MV-4-11 (cell line): ENCODE measurements at places on chromosomes 13 and 19.

DNA sequence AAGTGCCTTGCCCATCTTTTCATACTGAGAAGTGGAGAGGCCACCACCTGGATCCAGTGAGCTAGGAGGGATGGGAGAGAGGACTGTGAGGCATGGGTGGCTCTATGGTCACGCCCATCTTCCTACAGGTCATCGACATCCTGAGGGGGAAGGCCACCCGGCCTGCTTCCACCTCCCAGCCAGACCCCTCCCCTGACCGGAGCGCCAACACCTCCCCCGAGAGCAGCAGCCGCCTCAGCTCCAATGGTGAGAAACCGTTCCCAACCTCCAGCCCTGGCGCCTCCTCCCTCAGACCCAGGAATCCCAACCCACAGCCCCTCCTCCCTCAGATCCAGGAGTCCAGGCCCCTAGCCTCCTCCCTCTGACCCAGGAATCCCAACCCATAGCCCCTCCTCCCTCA is 10.1 kb downstream of the BCL3 start:
- no peak for DNase-seq

- DNase-seq = no peak
Observed at GRCh38 chr19:16524991-16525734, 17.1 kb downstream of the CHERP start.

DNA sequence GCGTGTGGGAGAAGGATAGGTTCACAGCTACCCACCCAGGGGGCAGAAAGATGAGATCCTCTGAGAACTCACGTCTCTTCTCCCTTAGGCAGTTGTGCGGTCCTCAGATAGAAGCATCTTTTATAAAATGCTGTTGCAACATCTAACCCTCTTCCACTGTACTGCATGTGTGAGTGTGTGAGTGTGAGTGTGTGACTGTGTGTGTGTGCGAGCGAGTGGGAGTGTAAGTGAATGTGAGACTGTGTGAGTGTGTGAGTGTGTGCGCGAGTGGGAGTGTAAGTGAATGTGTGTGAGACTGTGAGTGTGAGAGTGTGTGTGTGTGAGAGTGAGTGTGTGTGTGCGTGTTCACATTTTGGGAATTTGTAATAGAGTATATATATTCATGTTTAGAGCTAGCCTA is 55.6 kb upstream of the F7 start:
- DNase-seq = no peak

DNA sequence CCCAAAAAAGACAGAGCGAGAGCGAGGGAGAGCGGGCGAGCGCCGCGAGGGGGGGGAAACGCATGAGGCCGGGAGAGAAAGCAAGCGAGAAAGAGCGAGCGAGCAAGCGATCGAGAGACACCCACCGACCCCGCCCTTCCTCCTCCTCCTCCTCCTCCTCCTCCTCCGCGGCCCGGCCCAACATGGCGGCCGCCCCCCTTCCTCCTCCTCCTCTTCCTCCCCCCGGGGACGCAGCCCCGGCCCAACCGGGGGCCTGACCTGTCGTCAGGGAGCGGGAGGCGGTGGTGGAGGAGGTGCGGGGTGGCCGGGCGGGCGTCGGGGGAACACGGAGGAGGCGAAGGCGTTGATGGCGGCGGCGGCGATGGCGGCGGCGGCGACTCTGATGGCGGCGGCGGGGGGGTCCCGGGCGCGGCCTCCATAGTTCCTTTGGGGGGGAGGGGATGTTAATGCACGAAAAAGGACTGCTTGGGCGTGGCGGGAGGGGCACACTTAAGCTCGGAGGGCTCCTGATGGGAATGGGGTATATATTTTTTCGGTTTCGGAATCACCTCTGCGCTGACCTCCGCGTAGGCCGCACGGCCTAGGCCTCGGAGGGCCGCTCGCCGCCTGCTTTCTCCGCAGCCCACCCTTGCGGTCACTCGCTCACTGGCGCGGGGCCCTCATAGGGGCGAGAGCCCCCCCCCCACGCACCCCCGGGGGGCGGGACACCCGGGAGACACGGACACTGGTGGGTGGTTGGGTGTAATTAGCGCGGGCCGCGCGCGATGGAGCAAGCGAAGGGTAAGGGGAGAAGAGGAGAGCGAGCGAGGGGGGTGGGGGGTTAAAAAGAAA is 1.2 kb downstream of the ZC3H4 start:
- peak; percentile 85 for DNase-seq

- peak; percentile 69 for DNase-seq
Observed at GRCh38 chr13:99307648-99308339, 595 bp upstream of the GPR183 start.

GRCh38 chr13:33524086-33524485 is 238.5 kb upstream of the STARD13 start:
- no peak for DNase-seq

DNA sequence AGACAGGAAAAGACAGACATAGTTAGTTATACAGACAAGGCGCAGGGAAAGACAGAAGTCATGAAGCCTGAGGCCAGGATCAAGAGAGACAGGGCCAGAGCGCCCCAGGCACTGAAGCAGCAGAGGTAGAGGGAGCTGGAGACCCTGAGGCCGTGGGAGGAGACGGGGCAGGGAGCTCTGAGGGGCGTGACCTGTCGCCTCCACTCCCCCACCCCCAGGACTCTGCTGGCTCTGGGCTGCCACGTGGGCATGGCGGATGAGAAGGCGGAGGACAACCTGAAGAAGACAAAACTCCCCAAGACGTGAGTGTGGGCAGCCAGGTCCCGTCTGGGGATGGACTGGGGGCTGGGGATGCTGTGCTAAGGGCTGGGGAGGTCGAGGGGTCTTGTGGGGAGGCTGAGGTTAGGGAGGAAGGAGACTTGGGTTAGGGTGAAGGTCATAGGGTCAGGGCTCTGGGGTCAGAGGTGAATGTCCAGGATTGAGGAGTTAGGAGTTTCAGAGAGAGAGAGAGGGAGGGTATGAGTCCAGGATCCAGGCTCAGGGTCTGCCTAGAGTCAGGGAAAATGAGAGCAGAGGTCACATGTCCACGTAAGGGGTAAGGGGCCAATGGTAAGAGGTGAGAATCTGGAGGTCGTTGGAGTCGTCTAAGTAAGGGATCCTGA is 31.1 kb downstream of the RYR1 start:
- DNase-seq = no peak

- DNase-seq = no peak
Observed at GRCh38 chr13:75904012-75904411, 267.9 kb downstream of the LMO7 start.

DNA sequence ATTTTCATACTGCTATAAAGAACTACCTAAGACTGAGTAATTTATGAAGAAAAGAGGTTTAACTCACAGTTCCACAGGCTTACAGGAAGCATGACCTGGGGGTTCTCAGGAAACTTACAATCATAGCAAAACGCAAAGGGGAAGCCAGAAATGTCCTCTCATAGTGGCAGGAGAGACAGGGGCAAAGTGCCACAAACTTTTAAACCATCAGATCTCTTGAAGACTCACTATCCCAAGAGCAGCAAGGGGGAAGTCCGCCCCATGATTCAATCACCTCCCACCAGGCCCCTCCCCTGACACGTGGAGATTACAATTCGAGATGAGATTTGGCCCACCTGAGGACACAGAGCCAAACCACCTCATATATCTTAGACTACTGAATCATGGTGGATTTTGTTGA is 198.7 kb downstream of the KCTD12 start:
- DNase-seq = peak; percentile 39

DNA sequence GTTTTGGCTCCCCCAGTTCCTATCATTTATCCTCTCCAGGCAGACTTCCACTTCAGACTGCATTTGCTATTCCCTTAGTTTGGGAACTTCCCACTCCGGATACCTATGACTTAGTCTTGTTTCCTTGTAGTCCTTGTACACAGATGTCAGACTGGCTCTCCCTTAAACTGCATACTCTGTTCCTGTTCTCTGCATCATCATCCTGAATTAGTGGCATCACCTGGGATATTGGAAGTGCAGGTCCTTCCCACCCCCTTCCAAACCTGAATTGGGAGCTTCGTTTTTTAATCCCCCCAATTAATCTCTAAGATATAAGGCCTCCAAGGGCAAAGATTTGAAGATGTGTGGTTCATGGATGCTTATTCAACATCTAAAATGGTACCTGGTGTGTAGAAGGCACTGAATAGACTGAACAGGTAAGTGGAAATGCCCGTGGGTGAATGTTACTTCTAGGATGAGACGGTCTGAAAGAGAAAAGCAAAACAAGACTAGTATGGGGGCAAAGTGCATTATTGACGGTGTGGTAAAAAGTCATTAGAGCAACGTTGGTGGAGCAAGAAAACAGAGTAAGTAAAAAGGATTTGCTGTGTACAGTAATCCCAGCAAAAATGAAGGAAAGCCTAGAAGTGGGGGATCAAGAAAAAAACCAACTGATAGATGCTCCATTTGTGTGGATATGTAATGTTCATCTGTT is 9.6 kb downstream of the MIR17HG start:
- DNase-seq = no peak

- no peak for DNase-seq
Observed at GRCh38 chr13:37289212-37289935, 183.9 kb upstream of the CSNK1A1L start.

GRCh38 chr13:88472316-88472715 is 801.1 kb downstream of the SLITRK5 start:
- no peak for DNase-seq

- no peak for DNase-seq
Observed at GRCh38 chr13:27496536-27497273, 46.3 kb upstream of the MTIF3 start.

DNA sequence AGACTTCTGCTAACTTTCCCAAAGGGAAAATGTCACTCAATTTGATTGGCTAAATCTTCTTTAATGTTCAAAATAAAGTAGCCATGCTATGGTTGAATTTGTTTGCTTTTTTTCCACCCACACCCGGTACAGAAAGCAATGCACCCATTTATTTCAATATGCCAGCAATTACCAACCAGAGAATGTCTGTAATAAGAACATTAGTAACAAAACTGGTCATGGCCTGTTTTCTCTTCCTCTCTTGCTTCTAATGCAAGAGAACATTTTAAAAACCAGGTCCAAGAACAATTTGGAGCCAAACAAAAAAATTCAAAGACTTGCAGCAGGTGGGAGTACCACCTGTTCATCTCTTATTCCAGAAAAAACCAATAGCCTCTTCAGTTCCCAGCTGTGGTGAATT is 1108.8 kb upstream of the PCDH20 start:
- DNase-seq = no peak

- DNase-seq = no peak
Observed at GRCh38 chr13:110258876-110259631, 47.9 kb downstream of the COL4A1 start.

DNA sequence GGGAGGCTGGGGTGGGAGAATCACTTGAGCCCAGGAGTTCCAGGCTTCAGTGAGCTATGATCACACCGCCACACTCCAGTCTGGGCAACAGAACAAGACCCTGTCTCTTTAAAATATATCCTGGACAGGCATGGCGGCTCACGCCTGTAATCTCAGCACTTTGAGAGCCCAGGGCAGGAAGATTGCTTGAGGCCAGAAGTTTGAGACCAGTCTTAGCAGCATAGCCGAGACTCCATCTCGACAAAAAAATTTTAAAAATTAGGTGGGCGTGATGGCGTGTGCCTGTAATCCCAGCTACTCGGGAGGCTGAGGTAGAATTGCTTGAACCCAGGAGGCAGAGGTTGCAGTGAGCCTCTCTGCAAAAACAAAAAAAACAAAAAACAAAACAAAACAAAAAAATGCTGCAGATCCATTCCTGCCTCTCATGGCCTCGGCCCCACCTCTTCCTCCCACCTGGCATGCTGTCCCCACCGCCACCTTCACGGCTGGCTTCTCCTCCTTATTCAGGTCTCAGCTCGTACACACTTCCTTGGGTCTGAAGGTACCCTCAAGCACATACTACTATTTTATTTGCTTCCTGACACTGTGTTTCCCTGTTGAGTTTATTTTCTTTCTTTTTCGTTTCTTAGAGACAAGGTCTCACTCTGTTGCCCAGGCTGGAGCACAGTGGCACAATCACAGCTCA is 5.3 kb downstream of the RFX1 start:
- no peak for DNase-seq

DNA sequence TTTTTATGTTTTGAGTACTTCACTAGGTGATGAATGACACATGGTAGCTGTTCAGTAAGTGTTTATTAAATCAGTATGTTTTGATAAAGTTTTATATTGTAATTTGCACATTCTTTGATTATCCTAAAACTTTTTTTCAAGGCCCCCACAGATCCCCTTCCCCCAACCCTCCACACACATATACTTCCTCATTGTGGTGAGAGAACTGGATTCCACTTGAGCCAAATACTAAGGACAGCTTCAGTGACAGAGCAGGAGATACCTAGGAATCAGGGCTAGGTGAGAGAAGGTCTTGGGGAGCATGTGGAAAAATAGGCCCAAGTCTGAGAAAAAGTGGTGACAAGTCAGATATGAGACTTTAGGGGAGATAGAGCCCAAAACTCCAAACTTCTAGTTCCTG is 174.6 kb downstream of the TDRD3 start:
- peak; percentile 9 for DNase-seq

- no peak for DNase-seq
Observed at GRCh38 chr19:33868788-33869412, 72.2 kb downstream of the KCTD15 start.

- no peak for DNase-seq
Observed at GRCh38 chr19:6313398-6313969, 19.9 kb downstream of the ACER1 start.

- DNase-seq = no peak
Observed at GRCh38 chr13:25657157-25657556, 285.4 kb downstream of the ATP8A2 start.

DNA sequence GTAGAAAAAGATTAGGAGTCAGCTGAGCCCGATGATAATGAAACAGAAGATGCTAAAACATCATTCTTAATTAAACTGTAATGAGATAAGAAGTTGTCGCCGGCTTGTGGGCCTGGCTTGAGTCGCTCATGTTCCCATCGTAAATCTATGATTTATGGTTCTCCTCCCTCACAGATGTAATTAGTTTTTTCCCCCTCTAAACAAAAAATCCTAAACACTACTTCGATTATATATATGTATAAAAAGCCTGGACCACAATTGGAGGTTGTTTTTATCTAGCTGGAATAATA is 151.3 kb downstream of the PTPRS start:
- DNase-seq = no peak

DNA sequence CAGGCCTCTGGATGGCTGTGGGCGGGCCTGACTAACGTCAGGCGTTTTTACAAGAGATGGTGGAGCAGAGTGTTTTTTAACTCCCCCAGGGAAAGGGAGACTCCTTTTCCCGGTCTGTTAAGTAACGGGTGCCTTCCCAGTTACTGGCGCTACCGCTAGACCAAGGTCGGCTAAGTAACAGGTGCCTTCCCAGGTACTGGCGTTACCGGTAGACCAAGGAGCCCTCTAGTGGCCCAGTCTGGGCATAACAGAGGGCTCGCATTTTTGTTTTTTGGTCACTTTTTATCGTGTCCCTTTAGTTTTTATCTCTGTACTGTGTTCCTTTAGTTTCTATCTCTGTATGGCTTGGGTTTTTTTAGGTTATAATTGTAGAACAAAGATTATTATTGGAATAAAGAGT is 10.0 kb downstream of the ZNF383 start:
- DNase-seq = no peak

DNA sequence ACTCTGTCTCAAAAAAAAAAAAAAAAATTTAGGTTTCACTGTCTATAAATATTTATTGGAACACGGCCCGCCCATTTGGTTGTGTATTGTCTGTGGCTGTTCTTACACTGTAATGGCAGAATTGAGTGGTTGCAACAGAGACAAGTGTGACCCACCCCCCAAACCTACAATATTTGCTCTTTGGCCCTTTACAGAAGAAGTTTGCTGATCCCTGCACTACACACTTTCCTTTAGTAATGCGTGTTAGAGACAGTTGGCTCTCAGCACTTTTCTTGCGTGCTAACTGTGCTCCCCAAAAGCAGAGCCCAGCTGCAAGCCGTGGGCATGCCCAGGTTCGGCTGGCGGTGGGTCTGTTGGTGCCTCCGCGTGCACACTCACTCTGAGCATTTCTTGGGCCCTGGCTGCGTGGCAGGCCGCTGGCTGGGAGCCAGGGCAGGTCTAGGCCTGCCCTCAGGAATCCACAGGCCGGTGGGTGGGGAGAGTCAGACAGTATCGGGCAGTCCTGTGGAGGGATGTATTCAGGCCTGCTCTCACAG is 72.6 kb downstream of the SIPA1L3 start:
- DNase-seq = no peak
